NCI-H774 (cell line): ENCODE measurements at places on chromosomes 3 and 15.

GRCh38 chr3:109116031-109116430 is 1.9 kb downstream of the MORC1 start:
- no peak for DNase-seq

- DNase-seq, result no peak
These were observed 76.4 kb downstream of the GAP43 start for GRCh38 chr3:115699706-115700105.

DNA sequence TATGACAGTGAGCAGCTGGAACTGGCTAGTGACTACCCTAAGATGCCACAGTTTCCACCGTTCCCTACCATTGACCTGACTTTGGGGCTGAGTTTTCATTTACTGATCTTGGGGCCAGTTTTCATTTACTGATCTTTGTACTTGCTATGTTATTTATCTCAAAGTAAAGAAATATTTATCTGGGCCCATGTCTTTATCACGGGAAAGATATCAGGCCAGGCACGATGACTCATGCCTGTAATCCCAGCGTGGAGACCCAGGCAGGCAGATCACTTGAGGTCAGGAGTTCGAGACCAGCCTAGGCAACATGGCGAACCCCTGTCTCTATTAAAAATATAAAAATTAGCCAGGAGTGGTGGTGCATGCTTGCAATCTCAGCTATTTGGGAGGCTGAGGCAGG is 83.5 kb downstream of the EOMES start:
- no peak for DNase-seq

- peak; percentile 32 for DNase-seq
These were observed 131.0 kb downstream of the MEX3B start for GRCh38 chr15:81914734-81915256.

GRCh38 chr3:155038203-155038554 is 41.9 kb upstream of the MME start:
- DNase-seq, result no peak

- DNase-seq, result no peak
These were observed 84.0 kb downstream of the SST start for GRCh38 chr3:187586226-187586625.

- no peak for DNase-seq
These were observed 55.3 kb upstream of the MAGI1 start for GRCh38 chr3:66093981-66094380.

DNA sequence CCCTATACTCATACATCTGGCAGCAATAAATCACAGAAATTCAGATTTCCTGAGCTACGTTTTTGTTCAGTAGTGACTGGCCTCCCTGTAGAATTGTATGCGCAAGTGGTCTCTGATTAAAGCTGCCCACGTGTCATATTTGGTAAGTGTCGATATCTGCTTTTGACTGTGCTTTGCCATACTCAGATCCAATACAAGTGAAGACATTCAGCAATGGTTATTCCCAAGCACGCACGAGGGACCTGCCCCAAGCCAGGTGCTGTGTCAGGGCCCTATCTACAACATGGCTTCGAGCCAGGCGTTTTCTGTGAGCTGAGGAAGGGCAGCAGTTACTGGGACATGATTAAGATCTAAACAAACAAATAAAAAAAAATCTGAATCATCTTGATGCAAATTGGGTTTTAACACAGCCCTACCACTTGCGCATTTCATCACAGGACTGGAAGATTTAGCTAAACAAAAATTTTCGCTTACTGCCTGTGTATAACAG is 47.2 kb upstream of the ICE2 start:
- peak; percentile 2 for DNase-seq

- no peak for DNase-seq
These were observed 102.0 kb upstream of the MYRIP start for GRCh38 chr3:39707314-39707909.

DNA sequence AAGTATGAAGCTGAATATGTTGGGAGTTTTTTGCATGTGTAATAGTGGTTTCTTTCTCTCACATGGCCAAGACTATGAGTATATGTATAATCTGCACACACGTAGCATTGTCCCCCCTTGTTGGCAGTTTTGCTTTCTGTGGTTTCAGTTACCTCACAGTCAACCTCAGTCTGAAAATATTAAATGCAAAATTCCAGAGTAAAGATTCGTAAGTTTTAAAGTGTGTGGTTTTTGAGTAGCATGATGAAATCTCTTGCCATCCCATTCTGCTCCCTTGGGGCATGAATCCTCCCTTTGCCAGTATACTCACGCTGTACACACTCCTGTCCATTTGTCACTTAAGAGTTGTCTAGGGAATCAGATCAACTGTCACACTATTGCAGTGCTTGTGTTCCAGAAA is 742.0 kb upstream of the CCDC54 start:
- no peak for DNase-seq

DNA sequence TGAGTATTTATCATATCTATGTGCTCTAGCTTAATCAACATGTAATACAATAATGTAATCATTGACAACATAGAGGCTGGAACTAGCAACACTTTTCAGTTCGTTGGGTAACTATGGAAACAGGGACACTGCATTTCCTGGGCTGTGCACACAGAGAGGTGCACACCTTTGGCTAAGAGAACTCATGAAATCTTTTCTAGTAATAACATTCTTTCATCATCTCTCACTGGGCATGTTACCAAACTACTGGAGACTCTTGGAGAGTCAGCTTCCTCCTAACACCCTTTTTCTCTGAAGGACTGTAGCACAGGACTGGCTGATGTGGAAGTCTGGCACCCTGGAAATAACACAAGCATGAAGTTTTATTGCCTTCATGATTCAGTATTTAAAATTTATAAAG is 135.6 kb downstream of the KCNMB2 start:
- peak; percentile 76 for DNase-seq

DNA sequence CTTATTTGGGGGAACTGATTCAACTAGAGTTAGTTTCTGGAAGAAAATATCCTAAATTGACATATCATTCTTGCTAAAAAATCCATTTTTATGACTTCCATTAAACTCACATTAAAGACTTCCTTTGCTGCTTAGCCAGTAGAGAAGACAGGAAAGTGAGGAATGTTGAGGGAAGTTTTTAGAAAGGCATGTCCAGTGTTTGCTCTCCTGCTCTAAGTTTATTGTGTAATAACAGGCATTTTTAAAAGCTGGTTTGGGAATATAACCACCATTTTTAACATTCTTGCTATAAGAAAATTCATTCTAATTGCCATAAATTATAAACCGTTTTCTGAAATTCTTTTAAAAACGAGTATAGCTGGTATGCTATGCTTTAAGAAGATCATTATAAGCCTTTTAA is 428.0 kb downstream of the RAP2B start:
- no peak for DNase-seq

DNA sequence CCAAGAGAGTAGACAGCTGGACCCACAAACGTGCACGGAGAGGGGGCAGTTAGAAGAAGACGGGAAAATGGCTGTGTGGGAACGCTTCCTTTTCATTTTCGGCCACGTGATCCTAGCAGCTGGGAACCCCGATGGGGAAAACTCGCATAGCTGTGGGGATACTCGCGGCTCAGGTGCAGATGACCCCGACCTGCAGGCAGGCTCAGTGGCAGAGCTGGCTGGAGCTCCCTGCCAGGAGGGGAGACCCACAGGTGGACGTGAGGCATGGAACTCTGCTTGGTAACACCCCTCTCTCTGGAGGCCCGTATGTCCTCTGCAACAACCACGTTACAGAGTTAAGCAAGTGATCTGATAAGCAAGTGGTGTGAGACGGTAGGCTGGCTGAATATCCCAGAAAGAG is 84.6 kb upstream of the SNRPA1 start:
- no peak for DNase-seq
